Stimulated activated CD4-positive, alpha-beta T cell treated with anti-CD3 and anti-CD28 coated beads, Interleukin-2, amount 100 ng/mL, for 48 hours (primary cell): ENCODE measurements at places on chromosomes 7 and 10.

- DNase-seq: no peak
These were observed 32.8 kb downstream of the CCNY start for GRCh38 chr10:35369049-35369611.

DNA sequence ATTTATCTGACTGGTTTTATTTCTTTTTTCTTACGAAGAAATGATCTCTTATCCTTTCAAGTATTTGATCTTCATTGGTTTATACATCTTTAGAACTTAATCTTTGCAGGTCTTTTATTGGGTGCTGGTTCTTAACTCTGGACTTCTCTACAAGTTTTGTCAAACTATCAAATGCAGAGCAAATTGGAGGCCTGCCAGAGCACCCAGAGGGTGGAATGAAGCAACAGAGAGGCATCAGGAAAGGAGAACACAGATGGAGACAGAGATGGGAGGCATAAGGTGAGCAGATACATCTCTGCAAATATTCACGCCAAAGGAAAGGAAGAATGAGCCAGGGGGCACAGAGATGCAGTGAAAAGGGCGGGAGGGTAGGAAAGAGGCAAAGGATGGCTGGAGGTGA, 130.3 kb downstream of the PKD1L1 start:
- DNase-seq: no peak

GRCh38 chr7:142409471-142409870, 151.6 kb upstream of the PRSS58 start:
- no peak for DNase-seq

DNA sequence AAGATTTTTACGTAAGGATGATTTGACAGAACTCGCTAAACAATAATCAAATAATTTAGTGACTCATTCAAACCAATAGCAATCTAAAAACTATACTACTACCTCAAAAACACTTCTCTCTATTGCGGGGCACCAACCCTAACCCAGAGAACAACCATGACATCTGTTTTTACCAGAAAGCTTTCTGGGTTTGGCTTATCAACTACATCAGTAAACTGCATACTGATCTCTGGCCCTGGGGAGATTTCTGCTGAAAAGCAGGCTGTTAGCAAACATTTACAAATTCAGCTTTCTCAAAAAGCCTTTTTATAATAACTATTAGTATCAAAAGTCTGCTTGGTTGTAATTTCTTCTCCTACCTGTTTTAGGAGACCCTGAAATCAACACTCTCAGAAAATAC, 144.5 kb upstream of the ZWINT start:
- DNase-seq: no peak

DNA sequence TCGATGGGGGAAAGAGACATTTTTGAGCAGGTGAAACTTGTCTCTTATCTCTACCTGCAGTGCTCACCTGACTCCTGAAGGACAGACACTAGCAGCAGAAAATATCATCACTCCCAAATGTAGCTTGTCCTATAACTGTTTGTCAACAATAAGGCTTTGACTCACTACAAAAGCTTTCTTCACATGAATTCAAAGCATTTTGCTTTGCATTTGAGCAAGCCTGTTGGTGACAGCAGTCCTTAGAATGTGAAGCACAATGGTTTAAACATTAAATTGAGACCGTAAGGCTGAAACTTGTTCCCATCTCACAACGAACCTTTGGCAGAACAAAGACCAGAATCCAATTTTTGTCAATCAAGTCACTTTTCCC, 30.6 kb upstream of the ZNRF2 start:
- no peak for DNase-seq

GRCh38 chr10:13268841-13269240, 31.0 kb downstream of the PHYH start:
- no peak for DNase-seq
